ENCODE measurements at places on chromosomes 11 and 22.

- DNase-seq, result peak; percentile 82
These were observed 4.5 kb upstream of the BCL9L start for GRCh38 chr11:118930094-118930712.

DNA sequence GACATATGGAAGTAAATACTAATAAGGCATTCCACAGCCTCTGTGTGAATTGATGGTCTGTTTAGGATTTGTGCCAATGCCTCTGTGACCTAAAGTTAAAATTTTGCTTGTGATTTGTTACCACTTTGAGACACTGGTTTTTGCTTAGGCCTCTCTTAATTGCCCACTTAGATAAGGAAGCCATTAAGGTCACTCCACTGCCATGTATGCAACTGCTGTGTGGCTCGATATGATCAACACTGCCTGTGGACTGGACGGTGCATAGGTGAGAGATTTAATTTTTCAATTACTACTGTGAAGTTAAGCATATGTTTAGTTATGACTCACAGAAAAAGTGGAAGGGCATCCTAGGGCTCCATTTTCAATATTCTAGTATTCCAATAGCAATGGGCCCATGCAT, 36.9 kb downstream of the CSRP3 start:
- no peak for DNase-seq

DNA sequence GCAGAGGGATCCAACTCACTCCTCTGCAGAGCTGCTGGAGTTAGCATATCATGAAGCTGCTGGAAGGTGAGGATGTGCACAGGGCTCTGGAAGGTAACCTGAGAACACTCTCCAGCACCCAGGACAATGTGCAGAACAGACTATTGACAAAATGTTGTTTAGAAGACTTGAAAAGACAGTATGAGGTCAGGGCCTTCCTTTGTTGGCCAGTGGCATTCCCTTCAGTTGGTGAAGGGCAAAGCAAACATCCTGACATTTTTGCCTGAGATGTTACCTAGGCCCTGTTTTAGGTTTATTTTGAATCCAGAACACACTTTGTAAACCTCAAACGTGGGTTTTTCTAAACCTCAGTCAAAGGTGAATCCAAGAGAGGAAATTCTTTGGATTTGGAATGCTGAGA, 67.8 kb downstream of the DEPDC5 start:
- no peak for DNase-seq

GRCh38 chr11:61791737-61792309, 576 bp downstream of the TMEM258 start:
- DNase-seq, result no peak

- DNase-seq, result no peak
These were observed 13.3 kb upstream of the SH3BP1 start for GRCh38 chr22:37626144-37626543.

- no peak for DNase-seq
These were observed 40.2 kb downstream of the SNX19 start for GRCh38 chr11:130876100-130876499.

GRCh38 chr11:94925422-94926270, 47.7 kb downstream of the CWC15 start:
- DNase-seq, result no peak

DNA sequence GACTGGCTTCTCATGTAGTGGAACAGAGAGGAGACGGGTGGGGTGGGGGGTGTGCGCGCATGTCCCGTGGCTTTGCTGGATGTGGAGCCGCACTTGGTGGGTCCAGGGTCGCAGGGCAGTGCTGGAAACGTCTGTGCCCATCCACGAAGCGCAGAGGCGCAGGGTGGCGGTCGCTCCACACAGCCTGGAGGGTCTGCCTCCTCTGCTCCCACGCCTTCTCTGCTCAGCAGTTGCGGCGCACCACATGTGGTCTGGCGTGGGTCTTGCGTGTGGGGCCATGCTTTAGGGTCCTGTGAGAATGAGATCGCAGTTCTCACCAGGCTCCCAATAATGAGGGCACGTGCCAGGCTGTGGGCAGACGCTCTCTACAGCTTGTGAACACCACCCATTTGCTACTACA, 50.7 kb downstream of the MUC6 start:
- no peak for DNase-seq

DNA sequence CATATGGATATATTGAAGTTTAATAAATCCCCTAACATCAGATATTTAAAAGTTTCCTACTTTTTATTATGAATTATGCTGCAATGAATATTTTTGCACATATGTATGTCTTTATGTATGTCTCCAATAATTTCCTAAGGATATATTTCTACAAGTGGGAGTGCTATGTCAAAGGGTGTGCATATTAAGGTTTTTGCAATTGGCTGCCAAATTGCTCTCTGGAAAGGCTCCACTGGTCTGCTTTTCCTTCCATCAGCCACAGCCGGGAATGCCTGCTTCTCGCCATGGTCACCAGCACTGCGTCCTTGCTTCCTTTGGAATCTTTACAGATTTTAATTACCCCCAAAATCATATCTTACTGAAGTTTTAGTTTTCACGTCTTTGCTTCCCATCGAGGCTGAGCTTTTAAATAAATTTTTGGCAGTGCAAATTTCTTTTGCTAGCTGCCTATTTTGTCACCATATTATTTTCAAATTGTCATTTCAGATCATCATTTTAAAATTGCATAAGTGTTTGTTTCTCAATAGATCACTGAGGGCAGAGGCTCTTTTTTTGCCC, 221.7 kb downstream of the SNX19 start:
- DNase-seq, result no peak

GRCh38 chr11:118524356-118524755, 2.9 kb upstream of the TTC36 start:
- no peak for DNase-seq

- DNase-seq, result no peak
These were observed 191.1 kb upstream of the DDI1 start for GRCh38 chr11:103845331-103845730.

GRCh38 chr22:17563936-17564391, 666 bp downstream of the SLC25A18 start:
- no peak for DNase-seq

GRCh38 chr22:20324139-20324516, 4.3 kb upstream of the DGCR6L start:
- DNase-seq, result no peak

All from stimulated activated CD4-positive, alpha-beta T cell treated with anti-CD3 and anti-CD28 coated beads, Interleukin-1b, Interleukin-23, amount 100 ng/mL, for 1 hour (primary cell).